ENCODE measurements at places on chromosomes 2 and 18.

DNA sequence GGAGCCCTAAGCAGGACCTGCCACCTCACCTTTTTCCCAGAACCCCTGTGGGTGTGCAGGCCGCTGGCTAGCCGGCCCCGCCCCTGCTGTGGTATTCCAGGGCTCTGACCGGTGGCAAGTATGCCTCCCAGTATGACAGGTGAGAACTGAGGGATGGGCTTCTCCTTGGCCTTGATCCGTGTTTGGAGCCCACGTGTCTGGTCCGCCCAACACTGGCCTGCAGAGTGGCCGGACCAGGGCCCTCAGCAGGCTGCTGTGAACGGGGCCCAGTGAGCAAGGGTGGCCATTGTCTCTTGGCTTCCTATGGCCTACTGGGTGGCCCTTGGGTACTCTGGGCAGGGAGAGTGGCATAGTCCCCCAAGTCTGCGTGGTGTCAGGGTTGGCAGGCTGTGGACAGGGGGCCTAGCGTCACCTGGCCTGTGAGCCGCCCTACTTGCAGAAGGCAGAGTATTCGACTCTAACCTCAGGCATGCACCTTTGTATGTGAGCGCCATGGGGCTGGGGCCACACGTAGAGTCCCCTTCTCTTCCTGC lies 1.8 kb downstream of the RNPEPL1 start:
- no peak for DNase-seq

DNA sequence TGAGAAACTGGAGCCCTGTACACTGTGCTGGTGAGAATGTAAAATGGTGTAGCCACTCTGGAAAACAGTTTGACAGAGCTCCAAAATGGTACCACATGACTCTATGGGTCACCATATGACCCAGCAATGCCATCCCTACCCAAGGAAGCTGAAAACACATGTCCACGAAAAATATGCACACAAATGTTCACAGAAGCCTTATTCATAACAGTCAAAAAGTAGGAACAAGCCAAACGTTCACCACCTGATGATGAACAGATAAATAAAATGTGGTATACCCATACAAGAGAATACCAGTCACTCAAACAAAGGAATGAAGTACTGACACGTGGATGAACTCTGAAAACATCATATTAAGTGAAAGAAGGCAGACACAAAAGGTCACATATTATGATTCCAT lies 4.6 kb downstream of the AFG3L2 start:
- no peak for DNase-seq

GRCh38 chr2:142975239-142975638 lies 97.8 kb downstream of the KYNU start:
- DNase-seq = no peak

GRCh38 chr18:36335476-36336279 lies 38.2 kb downstream of the FHOD3 start:
- DNase-seq = no peak

GRCh38 chr2:31319406-31320175 lies 85.6 kb downstream of the EHD3 start:
- DNase-seq = peak; percentile 58

GRCh38 chr2:184599872-184600222 lies 1.5 kb downstream of the ZNF804A start:
- peak; percentile 93 for DNase-seq

GRCh38 chr2:220998156-220998555 lies 573.9 kb downstream of the EPHA4 start:
- no peak for DNase-seq

- peak; percentile 13 for DNase-seq
These were observed 65.5 kb downstream of the CCBE1 start for GRCh38 chr18:59631583-59632181.

- DNase-seq = no peak
These were observed 34.0 kb upstream of the COL3A1 start for GRCh38 chr2:188940171-188940570.

- DNase-seq = no peak
These were observed 80.9 kb upstream of the GALNT5 start for GRCh38 chr2:157176602-157177001.

- DNase-seq = no peak
These were observed 1322.9 kb upstream of the TMEFF2 start for GRCh38 chr2:193517615-193518014.

GRCh38 chr2:235563056-235563910 lies 69.4 kb downstream of the AGAP1 start:
- DNase-seq = no peak

GRCh38 chr18:74063023-74063422 lies 84.6 kb downstream of the FBXO15 start:
- DNase-seq = no peak

GRCh38 chr2:70702711-70703395 lies 65.1 kb downstream of the ADD2 start:
- DNase-seq = no peak

DNA sequence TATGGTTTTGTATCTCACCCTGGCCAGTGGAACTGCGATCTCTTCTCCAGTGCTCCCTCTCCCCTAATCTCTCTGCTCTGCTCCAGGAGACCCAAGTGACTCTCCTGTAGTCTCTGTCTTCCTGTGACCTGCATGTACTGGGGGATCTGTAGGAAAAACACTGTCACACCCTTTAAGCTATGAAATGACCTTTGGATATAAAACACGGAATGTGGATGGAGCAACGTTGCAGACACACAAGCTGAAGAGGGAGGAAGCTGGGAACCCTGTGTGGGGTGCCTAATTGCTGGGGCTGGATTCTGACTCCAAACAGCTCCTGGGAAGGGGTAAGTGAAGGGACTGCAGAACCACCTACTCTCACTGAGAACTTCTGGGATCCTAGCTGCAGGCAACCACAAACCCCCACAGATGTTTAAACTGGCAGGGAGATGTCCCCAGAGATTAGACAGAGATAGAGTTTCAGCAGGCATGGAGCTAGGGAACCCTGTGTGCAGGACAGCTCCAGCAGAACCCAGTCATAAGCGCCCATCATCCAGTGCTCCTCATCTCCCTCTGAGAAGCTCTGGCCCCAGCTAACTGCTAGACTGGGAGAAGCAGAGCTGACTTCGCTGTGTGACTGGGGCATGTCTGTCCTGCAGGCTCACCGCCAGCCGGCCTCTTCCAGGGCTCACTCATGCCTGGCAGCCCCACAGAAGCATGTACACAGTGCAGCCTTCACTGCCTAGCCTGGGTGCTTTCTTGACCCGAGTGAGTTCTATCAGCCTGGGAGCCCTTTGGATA lies 482.7 kb upstream of the SETBP1 start:
- DNase-seq = no peak

GRCh38 chr2:191578031-191578430 lies 99.9 kb upstream of the NABP1 start:
- no peak for DNase-seq

DNA sequence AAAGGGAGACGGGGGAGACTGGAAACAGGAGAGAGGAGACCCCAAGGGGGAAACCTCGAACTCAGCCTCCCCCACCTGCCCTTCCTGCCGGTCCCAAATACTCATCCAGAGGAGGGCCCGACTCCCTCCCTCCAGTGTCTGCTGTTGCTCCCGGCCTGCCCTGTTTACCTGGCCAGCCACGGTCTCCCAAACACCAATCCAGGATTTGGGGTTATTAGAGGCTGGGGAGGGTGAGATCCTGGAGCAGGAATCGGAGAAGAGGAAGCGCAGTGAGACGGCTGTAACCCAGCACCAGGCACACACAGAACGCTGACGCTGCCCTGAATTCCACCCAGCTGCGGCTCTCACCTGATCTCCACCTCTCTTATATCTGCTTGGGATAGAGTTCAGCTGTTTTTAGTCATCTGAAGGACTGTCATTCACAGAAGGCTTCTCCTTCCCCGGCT lies 213.0 kb downstream of the TNS1 start:
- DNase-seq = peak; percentile 21

GRCh38 chr2:152950126-152950525 lies 231.7 kb downstream of the ARL6IP6 start:
- no peak for DNase-seq

- DNase-seq = no peak
These were observed 83.9 kb upstream of the MAPRE2 start for GRCh38 chr18:34957119-34957863.

- no peak for DNase-seq
These were observed 678.7 kb downstream of the EPHA4 start for GRCh38 chr2:220893411-220893810.

GRCh38 chr2:157291018-157291417 lies 33.5 kb downstream of the GALNT5 start:
- no peak for DNase-seq

DNA sequence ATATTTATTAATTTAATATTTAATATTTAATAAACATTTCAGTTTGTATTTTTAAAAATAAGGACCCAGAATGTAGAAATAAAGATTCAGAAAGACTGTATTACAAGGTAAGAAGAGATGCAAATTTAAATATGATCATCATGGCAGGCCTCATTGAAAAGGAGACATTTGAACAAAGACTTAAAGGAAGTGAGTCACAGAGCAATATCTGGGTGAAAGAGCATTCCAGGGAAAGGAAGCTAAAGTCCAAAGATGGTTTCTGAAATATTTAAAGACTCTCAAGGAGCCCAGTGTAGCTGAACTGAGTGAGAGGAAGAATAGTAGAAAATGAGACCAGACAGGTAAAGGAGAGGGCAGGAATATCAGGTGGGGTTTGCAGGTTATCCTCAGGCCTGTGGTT lies 5.9 kb downstream of the SCYGR4 start:
- no peak for DNase-seq

GRCh38 chr18:58902961-58903360 lies 38.3 kb downstream of the ZNF532 start:
- peak; percentile 38 for DNase-seq

Measured in Kasumi-1 (cell line).